Suppressor macrophage treated with lipopolysaccharide for 4 hours (primary cell): ENCODE measurements at places on chromosomes 2 and 18.

GRCh38 chr18:49251451-49251850 lies 209.0 kb downstream of the DYM start:
- no peak for DNase-seq

- DNase-seq = no peak
Measured at GRCh38 chr2:182548031-182548950, 121.5 kb upstream of the PDE1A start.

DNA sequence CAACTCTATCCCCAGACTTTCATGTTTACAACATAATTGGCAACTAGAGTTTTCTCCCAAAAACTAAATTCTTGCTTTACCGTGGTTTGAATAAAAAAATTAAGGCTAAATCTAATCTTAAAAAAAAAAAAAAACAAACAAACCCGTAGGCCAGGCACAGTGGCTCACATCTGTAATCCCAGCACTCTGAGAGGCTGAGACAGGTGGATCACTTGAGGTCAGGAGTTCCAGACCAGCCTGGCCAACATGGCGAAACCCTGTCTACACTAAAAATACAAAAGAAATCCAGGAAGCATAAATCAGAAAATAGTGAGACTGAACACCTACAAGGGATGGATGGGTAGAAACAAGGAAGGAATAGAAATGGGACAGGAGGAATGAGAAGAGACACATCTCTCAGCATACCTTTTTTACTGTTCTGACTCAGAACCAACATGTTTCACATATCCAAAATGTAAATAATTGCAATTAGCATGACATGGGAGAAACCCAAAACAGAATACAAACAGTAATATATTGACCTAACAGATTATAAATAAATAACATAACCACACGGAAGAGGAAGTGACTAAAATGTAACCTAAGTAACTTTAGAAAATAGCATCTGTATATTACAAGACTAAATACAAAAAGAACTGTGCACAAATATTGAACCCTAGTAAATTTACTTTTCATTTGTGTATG lies 17.5 kb downstream of the MGAT4A start:
- DNase-seq = no peak

- no peak for DNase-seq
Measured at GRCh38 chr18:63216516-63217311, 102.9 kb downstream of the BCL2 start.

DNA sequence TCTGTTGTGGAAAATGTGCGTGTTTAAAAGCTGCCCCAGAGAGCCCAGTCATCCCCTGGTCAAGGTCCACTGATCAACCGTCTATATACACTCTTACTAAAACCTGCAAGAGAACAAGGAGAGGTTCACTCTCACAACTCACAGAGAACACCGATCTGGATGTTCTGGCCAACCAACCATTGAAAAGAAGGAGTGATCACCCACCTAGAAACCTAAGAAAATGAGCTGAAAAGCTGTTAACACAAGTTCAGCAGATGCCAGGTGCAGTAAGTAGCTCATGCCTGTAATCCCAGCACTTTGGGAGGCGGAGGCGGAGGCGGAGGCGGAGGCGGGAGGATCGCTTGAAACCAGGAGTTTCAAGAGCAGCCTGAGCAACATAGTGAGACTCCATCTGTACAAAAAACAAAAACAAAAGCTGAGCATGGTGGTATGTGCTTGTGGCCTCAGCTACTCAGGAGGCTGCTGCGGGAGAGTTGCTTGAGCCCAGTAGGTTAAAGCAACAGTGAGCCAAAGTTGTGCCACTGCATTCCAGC lies 14.5 kb downstream of the ATG16L1 start:
- no peak for DNase-seq

DNA sequence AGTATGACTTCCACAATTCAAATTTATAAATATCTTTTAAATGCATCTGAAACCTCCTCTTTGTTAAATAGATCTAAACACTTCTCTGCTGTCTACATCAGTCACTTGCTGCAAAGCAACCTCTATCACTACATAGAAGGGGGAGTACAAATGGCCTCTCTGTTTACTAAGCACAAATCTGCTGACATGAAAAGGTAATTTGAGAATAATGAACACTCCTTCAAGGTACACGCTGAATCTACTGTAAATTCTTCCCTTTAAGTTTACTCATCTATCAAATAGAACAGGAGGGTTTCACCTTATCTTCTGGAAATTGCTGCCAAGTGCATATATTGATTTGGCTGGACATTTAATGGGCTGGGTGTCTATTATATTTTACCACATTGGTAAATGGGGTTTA lies 879.6 kb downstream of the SUCLG1 start:
- DNase-seq = no peak

DNA sequence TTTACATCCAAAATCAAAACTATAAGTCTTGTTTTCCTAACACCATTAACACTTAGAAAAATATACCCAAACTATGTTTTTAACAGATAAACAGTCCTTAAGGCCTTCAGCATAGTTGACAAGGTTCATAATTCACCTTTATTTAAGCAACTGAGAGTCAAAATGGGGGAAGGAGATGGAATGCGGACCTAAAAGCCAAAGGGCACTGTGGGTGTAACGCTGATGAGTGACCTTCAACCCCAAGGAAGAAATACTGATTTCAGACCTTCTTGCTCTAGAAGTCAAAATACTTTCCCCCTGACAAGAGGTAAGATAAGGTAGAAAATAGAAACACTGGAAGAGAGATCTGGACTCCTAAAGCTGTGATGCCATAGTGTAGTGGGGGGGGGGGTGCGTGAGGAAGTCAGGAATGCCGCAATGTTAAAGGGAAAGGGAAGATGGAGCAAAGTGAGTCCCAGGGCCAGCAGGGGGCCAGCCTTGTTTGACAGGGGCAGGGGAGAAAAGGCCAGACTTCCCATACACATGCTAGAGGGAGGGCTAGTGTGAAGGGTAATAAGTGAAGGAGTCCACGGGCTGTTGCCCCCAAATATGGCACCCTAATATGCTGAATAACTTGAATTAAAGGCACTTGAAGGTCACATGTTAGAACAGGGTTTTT lies 31.4 kb downstream of the CCDC93 start:
- no peak for DNase-seq

DNA sequence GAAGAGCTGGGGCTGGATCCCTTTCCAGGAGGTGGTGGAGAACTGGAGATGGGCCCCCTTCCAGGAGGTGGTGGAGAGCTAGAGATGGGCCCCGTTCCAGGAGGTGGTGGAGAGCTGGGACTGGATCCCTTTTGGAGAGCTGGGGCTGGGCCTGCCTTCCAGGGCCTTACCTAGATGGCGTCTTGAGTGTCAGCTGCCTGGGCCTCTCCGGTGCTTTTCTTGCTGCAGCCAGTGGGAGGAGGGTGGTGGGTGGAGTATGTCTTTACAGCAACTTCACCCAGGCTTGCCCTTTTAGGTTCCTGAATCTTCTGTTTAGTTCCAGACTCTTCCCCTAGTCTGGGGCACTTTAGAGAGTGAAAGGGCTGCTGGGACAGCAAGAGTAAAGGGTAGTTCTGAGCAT lies 19.1 kb upstream of the TXNDC2 start:
- peak; percentile 50 for DNase-seq

GRCh38 chr2:190280565-190281350 lies 38.9 kb downstream of the HIBCH start:
- DNase-seq = no peak

DNA sequence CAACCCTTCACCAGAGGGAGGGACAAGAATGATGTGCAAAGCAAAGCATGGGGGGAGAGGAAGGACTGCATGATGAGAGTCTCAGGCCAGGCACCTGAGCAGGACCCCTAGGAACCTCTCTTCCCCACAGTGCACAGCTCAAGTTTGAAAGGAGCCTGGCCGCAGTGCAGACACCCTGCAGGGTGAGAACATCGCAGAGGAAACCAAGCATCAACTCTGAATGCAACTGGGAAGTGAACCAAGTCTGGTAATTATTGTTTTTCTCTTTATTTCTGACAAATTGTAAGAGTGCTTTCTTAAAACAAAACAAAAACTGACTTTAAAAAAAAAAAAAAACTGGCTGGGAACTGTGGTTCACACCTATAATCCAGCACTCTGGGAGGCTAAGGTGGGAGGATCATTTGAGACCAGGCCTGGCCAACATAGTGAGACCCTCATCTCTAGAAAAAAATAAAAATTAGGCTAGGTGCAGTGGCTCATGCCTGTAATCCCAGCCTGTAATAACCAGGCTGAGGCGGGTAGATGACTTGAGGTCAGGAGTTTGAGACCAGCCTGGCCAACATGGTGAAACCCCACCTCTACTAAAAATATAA lies 15.3 kb downstream of the NPC1 start:
- no peak for DNase-seq

DNA sequence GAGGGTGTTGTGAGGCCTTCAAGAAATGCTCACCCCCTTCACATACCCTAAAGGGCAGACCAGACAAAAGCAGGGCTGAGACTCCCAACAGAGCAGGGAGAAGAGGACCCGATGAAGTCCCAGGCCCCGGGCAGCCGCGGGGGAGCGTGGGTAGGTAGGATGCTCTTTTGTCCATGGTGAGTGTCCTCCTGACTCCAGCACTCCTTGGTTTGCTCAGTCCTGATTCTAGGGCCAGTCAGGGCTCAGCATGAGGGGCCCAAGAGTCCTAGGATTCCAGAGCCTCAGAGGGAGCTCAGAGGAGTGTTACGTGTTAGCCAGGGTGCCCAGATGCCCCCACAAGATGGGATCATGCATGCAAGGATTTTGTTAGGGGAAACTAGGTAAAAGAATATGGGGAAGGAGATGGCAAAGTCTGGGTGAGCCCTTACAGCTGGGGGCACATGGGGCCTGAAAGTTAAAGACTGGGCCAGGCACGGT lies 64.8 kb downstream of the SMAD7 start:
- no peak for DNase-seq

- no peak for DNase-seq
Measured at GRCh38 chr2:236745420-236746210, 176.0 kb downstream of the ACKR3 start.

DNA sequence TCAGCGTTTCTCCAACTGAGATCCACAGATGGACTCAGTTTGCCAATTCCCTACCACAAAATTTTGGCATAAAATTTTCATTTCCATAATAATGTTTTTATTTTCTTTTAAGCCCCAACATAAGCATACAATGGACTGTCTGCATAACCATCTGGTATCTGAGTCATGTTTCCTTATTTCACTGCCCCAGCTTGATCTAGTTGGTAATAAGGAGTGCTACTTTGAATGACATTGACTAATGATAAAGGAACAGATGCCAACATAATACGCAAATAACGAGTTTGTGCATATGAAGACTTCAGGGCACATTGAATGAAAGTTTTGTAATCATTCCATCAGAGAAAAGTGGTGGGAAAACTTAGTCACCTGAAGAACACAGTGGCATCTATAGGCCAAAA lies 8.8 kb upstream of the MBD2 start:
- no peak for DNase-seq

DNA sequence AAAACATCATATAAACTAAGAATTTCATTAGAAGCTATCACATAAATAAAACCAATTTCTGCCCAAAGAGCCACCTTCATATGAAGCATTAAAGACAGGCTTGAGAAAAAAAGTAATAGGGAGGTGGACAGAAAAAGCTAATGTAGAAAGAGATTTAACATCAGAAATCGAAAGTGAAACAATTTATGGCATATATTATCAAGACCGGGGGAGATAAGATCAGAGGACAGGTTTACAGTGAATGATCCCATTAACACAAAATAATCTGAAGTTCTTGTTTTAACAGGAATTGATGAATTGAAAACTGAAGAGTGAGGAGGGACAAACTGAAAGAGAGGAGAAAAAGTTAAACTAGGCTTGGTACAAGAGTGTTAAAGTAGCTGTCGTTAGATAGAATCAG lies 786.3 kb upstream of the FSHR start:
- DNase-seq = peak; percentile 10

DNA sequence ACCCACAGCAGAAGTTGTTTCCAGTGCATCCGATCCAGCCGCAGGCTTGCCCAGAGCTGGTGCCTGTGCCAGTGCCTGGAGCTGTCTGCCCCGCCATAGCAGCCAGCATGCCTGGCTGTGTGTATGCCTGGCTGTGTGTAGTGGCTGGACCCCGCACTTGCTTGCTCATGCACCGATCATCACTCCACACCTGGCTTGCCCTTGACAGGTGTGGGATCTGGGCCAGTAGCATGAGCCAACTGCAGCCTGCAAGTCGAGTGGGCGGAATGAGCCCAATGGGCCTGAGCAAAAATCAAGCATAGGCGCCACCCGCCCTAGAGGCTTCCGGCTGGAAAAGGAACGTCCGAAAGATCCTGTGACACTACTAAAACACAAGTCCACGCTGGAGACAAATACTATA lies 74.5 kb downstream of the EPB41L3 start:
- DNase-seq = no peak

GRCh38 chr2:135997380-135997779 lies 12.0 kb upstream of the DARS1 start:
- DNase-seq = peak; percentile 59
